ENCODE measurements at places on chromosomes 16 and 17.

DNA sequence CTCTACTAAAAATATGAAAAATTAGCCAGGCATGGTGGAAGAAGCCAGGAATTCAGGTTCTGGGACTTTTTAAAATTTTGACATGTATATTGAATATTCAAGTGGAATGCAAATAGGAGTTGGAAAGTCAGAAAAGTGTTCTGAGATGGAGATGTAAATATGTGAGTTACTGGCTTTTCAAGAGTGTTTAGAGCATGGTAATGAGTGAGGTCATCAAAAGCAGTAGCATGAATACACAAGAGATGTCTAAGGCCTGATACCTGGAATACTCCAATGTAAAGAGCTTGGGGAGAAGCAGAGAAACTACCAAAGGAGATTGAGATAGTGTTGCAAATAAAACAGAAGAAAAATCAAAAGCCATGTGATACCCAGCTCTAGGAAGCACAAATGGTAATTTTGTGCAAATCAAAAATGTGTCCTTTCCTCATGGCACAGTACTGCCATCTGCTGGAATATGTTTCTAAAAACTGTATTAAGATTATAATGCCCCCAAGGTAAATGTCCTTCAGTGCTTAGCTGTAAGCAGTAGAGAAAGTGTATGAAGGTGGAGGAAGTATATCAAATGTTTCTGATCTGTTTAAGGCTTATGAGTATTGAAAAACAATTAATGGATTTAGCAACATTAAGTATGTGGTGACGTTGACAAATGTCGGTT lies 908.4 kb downstream of the KCNJ18 start:
- DNase-seq = no peak

- DNase-seq = peak; percentile 36
Observed at GRCh38 chr16:546909-547770, 13.1 kb upstream of the PRR35 start.

- no peak for DNase-seq
Observed at GRCh38 chr16:4140652-4141051, 24.4 kb upstream of the ADCY9 start.

DNA sequence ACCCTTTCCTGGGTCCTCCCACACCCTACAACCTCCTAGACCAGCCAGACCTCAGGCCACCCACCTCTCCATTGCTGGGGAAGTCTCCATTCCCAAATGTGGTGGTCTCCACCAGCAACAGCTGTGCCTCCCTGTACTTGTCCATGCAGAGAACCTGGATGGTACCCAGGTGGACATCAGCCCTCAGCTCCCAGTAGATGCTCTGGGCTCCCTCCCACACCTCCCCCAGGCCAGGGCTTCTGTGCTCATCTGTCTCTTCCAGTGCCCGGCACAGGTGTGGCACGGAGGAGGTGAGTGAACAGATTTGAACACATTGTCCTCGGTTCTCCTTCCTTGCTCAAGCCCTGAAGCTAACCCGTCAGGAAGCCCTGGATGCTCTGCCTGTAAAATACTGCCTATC lies 34.6 kb downstream of the LGALS9 start:
- DNase-seq = no peak

DNA sequence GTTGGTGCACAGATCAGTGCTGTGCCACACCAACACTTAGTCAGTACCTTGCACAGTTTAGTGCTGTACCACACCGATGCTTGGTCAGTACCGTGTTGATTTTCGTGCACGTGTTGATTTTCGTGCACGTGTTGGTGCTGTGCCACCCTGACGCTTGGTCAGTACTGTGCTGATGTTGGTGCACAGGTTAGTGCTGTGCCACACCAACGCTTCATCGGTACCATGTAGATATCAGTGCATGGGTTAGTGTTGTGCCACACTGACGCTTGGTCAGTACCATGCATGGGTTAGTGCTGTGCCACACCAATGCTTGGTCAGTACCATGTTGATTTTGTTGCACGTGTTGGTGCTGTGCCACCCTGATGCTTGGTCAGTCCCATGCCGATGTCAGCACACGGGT lies 103.5 kb downstream of the NPIPB11 start:
- no peak for DNase-seq

DNA sequence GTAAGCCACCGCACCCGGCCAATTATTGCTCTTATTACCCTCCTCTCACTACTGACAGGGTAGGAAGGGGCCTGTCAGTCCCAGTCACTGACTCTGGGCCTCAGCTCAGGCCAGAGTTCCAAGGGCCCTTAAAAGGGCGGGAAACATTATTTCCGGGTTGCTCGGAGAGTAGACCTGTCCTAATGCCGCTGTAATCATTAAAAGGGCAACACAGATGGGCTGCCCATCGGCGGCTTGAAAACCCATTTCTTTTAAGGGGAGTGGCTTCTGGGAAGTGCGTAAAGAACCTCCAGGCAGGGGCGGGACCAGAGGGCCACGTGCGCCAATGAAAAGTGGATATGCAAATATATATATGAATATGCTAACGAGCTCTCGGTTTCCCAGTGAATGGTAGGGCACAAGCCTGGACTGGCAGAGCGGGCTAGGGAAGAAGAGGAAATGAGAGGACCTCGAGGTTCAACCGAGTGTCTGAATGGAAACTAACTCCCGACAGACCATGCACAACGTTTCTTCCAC lies 26.6 kb downstream of the PIPOX start:
- no peak for DNase-seq

GRCh38 chr17:47720196-47720595 lies 12.8 kb upstream of the TBX21 start:
- no peak for DNase-seq
